ENCODE measurements at places on chromosomes 6 and 20. TPM values are rescaled to one million over a fixed set of nuclear protein-coding genes. Genes with fewer than 3 reads are reported as not detected.
A peak's percentile ranks its signal among the peaks of the same experiment; 100 is the strongest.

DNA sequence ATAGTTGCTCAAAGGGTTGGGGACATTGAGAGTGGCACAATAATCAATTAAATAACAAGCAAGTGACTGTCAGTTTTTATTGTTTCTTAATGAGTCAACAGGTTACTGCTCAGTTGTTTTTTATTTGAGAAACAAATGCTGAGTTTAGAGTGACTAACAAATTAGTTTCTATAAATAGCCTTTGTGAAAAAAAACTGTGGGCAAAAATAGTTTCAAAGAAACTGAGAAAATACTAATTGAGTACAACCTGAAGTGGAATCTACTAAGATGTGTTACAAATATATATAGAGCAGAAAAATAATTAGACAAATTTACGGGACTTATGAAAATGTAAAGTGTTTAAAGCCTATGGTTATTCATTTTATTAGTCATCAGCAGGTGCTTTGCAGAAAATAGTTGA, 22.3 kb downstream of the BEND6 start:
- no peak overlapping the region for H3K27ac ChIP-seq
- no peak for DNase-seq
- no peaks in the 10 kb centered on the region for H3K4me1 ChIP-seq
- H3K36me3 ChIP-seq, result no peaks in the 10 kb centered on the region
- no peak overlapping the region for H3K4me3 ChIP-seq

- H3K27me3 ChIP-seq, result no peaks in the 10 kb centered on the region
- H3K4me1 ChIP-seq, result no peaks in the 10 kb centered on the region
- H3K4me3 ChIP-seq, result no peak overlapping the region
- DNase-seq, result no peak
- H3K36me3 ChIP-seq, result no peaks in the 10 kb centered on the region
- H3K27ac ChIP-seq, result no peak overlapping the region
Observed at GRCh38 chr6:154382740-154383139, 26.1 kb upstream of the IPCEF1 start.

DNA sequence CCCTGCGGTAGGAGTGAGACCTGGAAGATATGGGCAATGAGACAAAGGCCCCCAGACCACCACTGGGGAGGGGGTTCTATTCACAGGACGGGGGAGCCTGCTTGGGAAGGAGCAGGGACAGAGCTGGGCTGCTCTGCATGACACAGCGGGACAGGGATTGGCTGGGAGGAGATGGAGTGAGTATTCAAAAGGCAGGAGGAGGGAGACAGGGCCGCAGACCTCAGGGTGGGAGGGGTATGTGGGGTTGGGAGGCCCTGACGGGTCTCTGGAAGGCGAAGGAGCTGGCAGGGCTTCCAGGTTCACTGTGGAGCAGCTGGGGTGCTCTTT, 60.8 kb upstream of the RPS6KA2 start:
- H3K4me3 ChIP-seq, result no peak overlapping the region
- no peaks in the 10 kb centered on the region for H3K36me3 ChIP-seq
- DNase-seq, result no peak
- peaks cover 11% of the 10 kb centered on the region for H3K4me1 ChIP-seq
- no peak overlapping the region for H3K27ac ChIP-seq

DNA sequence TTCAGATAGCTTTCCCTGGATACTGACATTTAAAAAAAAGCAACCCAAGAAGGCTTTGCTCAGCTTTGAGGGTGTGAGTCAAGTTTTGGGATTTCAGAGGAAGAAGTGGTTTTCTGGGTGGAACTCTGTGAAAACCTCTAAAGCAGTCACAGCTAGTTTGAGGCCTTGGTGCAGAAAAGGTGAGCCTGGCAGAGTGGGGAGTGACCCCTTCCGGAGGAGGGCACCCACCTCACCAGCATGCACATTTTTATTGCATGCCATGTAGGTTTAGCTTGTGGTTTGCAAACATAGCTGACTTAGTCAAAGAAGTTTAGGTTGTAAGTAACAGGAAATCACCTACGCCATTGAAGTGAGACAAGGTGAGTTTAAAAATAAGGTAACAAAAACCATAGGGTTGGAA, 146.8 kb upstream of the PMEPA1 start:
- no peak overlapping the region for H3K27ac ChIP-seq
- no peaks in the 10 kb centered on the region for H3K4me1 ChIP-seq
- peak; percentile 7 for DNase-seq
- H3K4me3 ChIP-seq, result no peak overlapping the region

DNA sequence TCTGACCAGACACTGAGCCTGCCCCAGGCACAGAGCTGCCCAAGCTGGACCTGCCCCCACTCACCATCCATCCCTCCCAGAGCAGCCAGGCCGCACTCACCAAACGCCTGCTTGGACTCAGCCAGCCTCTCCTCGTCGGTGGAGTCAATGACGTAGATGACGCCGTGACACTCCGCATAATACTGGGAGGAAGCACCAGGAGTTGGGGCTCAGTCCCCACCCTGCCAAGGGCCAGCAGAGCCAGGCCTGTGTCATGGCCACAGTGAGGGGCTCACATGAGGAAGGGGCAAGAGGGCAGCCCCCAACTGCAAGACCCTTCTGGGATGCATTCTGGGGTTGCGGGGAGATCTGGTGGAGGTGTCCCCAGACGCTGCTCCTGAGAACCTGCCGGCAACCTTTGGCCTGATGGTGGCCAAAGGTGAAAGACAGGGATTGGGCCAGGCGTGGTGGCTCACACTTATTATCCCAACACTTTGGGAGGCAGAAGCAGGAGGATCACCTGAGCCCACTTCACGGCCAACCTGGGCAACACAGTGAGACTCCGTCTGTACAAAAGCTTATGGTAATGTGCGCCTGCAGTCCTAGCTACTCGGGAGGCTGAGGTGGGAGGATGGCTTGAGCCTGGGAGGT, 5.6 kb downstream of the ARFRP1 start:
- H3K4me3 ChIP-seq, result no peak overlapping the region
- no peak overlapping the region for H3K27ac ChIP-seq
- H3K36me3 ChIP-seq, result no peaks in the 10 kb centered on the region
- H3K27me3 ChIP-seq, result no peaks in the 10 kb centered on the region
- DNase-seq, result no peak
- H3K4me1 ChIP-seq, result peaks cover 37% of the 10 kb centered on the region

DNA sequence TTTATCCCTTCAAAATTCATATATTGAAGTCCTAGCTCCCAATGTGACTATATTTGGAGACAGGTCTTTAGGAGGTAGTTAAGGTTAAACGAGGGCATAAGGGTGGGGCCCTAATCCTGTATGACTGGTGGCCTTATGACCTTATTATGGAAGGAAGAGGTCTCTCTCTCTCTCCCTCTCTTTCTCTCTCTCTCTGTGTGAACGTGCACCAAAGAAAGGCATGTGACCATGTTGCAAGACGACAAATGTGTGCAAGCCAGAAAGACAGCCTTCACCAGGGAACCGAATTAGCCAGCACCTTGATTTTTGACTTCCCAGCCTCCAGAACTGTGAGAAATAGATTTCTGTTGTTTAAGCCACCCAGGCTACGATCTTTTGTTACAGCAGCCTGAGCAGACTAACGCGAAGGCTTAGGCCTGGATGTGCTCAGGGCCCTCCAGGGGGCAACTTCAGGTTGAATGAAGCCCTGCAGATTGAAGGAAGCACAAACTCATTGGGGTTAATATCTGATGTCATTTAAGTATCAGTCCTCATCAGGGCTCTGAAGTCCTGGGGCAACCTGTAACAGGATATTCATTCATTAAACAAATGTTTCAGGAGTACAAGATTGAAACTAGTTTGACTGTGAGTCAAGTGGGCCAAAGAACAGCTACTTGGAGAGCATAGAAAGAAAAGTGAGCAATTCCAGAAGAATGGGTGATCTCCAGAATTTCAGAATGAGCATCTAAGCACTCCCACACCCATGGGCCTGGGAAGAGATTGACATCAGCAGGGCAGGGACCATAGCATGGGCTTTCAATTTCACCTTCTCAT, 157.4 kb upstream of the TNFAIP3 start:
- no peak overlapping the region for H3K27ac ChIP-seq
- H3K27me3 ChIP-seq, result no peaks in the 10 kb centered on the region
- H3K4me3 ChIP-seq, result no peak overlapping the region
- H3K4me1 ChIP-seq, result no peaks in the 10 kb centered on the region

DNA sequence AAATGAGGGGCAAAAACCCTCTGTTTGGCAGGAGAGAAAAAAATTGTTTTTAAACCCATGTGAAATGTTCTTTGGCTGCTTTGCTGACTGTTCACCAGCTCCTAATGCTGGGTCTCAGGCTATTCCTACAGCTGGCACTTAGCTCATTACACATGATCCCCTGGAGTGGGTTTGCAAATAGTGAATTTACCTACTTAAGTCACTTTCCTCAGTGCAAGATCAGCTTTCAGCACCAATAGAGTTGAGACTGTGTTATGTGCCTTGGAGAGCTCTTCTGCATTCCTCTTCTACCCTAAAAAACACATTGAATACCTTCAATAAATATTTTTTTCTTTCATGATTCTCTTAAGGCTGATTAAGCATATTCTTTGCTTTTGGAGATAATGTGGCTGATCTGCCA, 58.4 kb upstream of the PRDM1 start:
- H3K4me3 ChIP-seq, result no peak overlapping the region
- no peak for DNase-seq
- no peaks in the 10 kb centered on the region for H3K27me3 ChIP-seq
- no peaks in the 10 kb centered on the region for H3K36me3 ChIP-seq
- no peak overlapping the region for H3K27ac ChIP-seq
- no peaks in the 10 kb centered on the region for H3K4me1 ChIP-seq

DNA sequence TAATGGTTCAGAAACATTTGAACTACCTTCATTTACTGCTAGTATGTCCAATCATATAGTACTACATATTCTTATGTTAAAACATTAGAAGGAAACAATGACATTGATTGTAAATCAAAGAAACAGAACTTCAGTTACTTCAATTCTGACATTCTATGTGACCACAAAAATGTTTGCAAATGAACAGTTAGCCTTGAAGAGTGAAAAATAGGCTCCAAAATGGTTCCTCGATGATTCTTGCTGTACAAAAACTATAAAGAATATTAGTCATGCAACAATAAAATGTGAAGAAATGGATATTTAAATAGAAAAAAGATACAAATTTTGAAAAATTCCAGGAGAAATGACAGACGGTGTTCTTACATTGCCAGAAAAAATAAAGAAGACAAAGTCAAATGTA, 686.9 kb downstream of the BCKDHB start:
- no peaks in the 10 kb centered on the region for H3K4me1 ChIP-seq
- DNase-seq, result no peak
- H3K4me3 ChIP-seq, result no peak overlapping the region

- H3K27me3 ChIP-seq, result no peaks in the 10 kb centered on the region
- DNase-seq, result no peak
- H3K4me1 ChIP-seq, result peaks cover 10% of the 10 kb centered on the region
- H3K4me3 ChIP-seq, result no peak overlapping the region
Observed at GRCh38 chr6:126077810-126078776, 91.8 kb downstream of the TRMT11 start.

- no peak overlapping the region for H3K27ac ChIP-seq
- no peaks in the 10 kb centered on the region for H3K36me3 ChIP-seq
- H3K27me3 ChIP-seq, result no peaks in the 10 kb centered on the region
- no peaks in the 10 kb centered on the region for H3K4me1 ChIP-seq
Observed at GRCh38 chr6:64330694-64331307, 695.2 kb downstream of the PHF3 start.

GRCh38 chr6:12173181-12173580, 117.0 kb upstream of the EDN1 start:
- no peak for DNase-seq
- no peaks in the 10 kb centered on the region for H3K36me3 ChIP-seq
- no peak overlapping the region for H3K27ac ChIP-seq
- H3K27me3 ChIP-seq, result no peaks in the 10 kb centered on the region
- no peak overlapping the region for H3K4me3 ChIP-seq

GRCh38 chr6:4822476-4822875, 46.3 kb downstream of the CDYL start:
- no peak overlapping the region for H3K27ac ChIP-seq
- no peak for DNase-seq
- no peaks in the 10 kb centered on the region for H3K27me3 ChIP-seq
- peaks cover 13% of the 10 kb centered on the region for H3K4me1 ChIP-seq
- H3K4me3 ChIP-seq, result no peak overlapping the region

GRCh38 chr6:126182650-126183311, 157.1 kb upstream of the CENPW start:
- H3K4me1 ChIP-seq, result peaks cover 17% of the 10 kb centered on the region
- H3K27ac ChIP-seq, result no peak overlapping the region
- no peak overlapping the region for H3K4me3 ChIP-seq
- H3K36me3 ChIP-seq, result no peaks in the 10 kb centered on the region

DNA sequence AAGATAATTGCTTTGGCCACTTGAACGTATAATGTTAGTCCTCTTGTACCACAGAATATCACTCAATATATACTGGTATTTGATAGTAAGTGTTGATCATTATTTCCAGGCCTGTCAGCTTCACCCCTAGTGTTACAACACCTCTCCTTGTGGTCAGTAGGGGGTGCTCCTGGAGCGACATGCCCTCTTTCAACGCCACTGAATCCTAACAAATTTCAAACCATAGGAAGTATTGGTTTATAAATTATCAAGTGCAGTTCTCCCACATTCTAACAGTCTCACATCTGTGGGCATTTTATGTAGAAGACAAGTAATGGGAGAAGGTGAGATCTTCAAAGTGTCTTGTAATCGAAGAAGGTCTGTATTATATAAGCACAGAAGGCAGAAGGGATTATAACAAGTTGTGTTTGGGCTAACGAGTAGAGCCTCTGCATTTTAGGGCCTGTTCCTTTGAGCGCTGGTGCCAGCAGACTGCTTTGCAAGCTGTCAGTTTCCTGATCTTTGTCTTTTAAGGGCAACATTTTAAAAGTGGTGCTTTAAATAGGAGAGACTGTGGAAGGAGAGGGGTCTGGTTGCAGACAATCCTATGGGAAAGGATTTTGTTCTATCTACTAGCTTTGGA, 57.1 kb upstream of the CEP162 start:
- H3K27me3 ChIP-seq, result no peaks in the 10 kb centered on the region
- no peak for DNase-seq
- H3K36me3 ChIP-seq, result no peaks in the 10 kb centered on the region
- H3K27ac ChIP-seq, result no peak overlapping the region
- no peaks in the 10 kb centered on the region for H3K4me1 ChIP-seq

GRCh38 chr6:32589596-32590449, at the start of gene HLA-DRB1:
Gene HLA-DRB1 (minus strand): TSS chr6:32589848. CDS start chr6:32589742, 106 bp downstream.
- H3K36me3 ChIP-seq, result no peaks in the 10 kb centered on the region
- no peak for DNase-seq
- H3K4me1 ChIP-seq, result no peaks in the 10 kb centered on the region

Gene MRPL18
- 58.7 TPM for total RNA-seq

Gene PTK7
- 62.1 TPM for total RNA-seq

Gene MLN
- total RNA-seq, result not detected

Gene ACTL10
- 1.5 TPM for total RNA-seq

Gene TCF21
- 12.5 TPM for total RNA-seq

Gene FOXF2
- 1.2 TPM for total RNA-seq

Gene DPPA5
- total RNA-seq, result not detected

Gene RNF114
- total RNA-seq, result 153 TPM

All from vagina (tissue), 2 donors.